ELR (cell line): ENCODE measurements at places on chromosomes 4 and X.
A peak's percentile ranks its signal among the peaks of the same experiment; 100 is the strongest.

DNA sequence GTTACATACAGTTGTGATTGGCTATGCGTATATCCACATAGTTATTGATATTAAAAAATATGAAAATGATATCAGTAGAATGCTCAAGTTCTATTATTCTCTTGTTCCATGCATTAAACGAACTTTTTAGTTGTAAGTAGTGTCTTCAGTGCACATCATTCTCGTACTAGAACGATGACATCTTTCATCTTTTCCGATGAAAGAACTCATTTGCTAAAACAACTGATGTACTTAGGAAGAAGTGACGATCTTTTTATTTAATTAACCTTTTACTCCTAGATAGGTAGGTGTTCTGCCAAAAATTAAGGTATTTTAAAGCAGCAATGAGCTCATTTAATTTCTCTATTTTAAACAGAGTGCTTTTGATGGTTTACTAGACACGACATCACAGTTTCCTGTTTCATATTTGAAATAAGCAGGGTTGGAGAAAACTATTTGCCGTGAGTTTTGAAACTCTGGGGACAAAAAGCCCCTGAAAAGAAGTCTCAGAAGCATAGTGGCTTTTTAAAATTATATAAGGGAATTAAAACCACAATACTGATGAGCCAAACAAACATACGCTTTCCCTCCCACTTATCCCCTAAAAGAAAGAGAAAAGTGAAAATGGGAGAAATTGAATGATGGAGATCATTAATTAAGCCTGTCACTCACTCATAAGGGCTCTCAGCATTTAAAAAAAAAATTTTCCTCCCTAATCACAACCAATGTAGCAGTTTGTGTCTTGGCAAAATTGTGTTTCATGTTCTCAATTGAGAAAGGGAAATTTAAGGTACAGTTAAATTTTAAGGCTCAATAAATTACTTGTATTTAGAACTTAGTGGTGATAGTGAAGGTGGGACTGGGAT is 25.6 kb downstream of the SPRY1 start:
- DNase-seq, result no peak

DNA sequence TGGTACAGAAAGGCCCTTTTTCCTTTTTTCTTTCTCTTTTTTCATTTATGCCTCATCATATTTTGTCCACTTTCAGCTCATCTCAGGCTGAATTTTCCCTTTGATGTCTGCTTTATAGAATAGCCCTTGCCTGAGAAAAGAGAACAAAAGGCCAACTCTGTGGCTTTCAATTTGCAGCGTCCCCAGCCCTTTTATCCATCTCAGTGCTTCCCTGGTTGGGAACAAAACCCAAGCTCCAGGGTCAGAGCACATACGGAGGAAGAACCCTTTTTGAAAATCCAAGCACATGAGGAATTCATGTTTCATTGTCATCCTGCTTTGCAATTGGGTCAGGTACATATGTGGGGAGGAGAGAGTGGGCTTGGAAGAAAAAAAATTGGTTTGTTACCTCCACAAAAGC is 47.5 kb downstream of the TMEM164 start:
- DNase-seq, result no peak

GRCh38 chr4:181601103-181601502 is 642.1 kb upstream of the TENM3 start:
- DNase-seq, result no peak

GRCh38 chr4:7752649-7753048 is 187.0 kb downstream of the AFAP1 start:
- peak; percentile 11 for DNase-seq

GRCh38 chrX:155148724-155149537 is 67.3 kb upstream of the VBP1 start:
- DNase-seq, result peak; percentile 44

DNA sequence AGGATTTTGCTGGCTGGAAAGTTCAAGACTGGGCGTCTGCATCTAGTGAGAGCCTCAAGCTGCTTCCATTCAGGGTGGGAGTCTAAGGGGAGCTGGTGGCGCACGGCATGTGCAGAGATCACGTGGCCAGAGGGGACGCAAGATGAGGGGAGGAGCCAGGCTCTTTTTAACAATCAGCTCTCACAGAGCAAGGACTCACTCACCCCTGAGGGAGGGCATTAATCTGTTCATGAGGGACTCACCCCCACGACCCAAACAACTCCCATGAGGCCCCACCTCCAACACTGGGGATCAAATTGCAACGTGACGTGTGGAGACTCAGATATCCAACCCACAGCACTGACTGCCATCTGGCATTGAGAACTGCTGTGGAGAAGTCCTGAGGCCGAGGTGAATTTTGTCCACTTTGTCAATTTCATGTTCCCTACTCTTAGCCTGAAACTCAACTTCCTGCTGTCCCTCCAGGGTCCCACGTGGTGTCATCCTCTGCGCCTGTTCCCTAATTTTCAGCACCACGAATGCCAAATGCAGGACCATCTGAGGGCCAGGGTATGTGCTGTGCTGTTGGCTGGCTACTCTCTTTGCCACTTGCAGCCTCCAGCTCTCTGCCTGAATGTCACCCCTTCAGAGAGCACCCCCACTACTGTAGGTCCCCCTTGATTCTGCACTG is 5.6 kb downstream of the ZFP92 start:
- DNase-seq, result no peak

DNA sequence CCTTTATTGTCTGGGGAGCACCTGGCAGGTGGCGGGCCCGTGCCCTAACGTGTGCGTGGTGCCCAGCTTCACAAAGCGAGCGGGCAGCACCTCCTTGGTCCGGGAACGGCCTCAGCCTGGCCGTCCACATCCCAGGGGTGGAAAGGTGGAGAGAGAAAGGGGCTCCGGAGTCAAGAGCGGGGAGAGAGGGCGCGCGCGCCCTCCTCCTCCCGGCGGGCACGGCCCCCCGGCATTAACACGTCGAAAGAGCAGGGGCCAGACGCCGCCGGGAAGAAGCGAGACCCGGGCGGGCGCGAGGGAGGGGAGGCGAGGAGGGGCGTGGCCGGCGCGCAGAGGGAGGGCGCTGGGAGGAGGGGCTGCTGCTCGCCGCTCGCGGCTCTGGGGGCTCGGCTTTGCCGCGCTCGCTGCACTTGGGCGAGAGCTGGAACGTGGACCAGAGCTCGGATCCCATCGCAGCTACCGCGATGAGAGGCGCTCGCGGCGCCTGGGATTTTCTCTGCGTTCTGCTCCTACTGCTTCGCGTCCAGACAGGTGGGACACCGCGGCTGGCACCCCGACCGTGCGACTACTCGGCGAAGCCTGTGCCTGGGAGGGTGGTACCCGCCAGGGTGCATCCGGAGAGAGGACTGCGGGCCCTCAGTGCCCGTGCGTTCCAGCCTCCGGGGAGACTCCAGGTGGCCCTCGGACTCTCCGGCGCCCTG is at the start of gene KIT:
Gene KIT (plus strand): TSS at position 407 of the 701 bp plus-strand sequence. CDS start 58 bp downstream, at position 465.
- DNase-seq, result peak; percentile 30

- no peak for DNase-seq
Measured at GRCh38 chrX:130418740-130419139, 17.0 kb downstream of the RBMX2 start.

GRCh38 chrX:48458711-48459110 is 11.3 kb downstream of the SLC38A5 start:
- DNase-seq, result no peak

DNA sequence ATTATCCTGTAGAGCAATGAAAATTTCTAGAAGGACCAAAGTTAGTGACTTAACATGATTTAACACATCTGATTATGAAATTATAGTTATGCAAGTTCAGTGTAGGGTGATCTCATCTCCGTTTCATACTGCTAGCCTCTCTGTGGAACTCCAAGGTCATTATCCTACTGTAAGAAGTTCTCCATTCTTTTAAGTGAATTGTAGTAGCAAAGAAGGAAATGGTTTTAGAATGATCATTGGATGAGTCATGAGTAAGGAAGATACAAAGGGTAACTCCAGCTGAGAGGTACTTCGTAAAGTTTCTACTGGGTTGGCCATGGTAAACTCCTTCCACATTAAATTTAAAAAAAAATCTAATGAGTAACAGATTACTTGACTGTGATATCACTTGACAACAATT is 215.0 kb upstream of the GIMD1 start:
- DNase-seq, result peak; percentile 96

DNA sequence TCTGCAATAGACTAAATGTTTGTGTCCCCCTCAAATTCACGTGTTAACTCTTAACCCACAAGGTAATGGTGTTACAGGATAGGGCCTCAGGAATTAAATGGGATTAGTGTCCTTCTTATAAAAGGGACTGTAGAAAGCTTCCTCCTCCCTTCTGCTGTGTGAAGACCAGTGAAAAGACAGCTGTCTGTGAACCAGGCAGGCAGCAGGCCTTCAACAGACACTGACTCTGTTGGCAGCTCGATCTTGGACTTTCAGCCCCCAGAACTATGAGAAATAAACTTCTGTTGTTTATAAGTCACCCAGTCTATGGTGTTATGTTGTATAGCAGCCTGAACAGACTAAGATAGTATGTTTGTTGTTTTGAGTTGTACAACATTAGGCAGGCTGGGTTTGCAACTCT is 208.1 kb downstream of the GBA3 start:
- no peak for DNase-seq
